Stimulated activated CD4-positive, alpha-beta T cell treated with anti-CD3 and anti-CD28 coated beads, Interleukin-4, amount 100 ng/mL, for 48 hours (primary cell): ENCODE measurements at places on chromosomes 5 and 9.

DNA sequence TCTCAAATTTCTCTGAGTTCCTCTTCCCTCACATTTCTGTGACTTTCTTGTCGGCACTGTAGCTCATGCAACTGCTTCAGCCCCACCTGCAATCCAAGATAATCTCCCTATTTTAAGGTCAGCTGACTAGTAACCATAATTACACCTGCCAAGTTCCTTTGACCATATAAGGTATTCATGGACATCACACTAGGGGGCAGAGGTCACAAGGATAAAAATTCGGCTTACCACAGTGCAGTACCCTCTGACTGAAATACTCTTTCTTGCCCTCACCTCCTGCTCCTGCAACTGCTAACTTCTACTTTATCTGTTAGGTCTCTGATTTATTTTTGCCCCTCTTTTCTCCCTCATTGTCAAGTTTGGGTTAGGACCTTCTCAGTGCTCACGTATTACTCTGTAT is 144.2 kb downstream of the GDNF start:
- DNase-seq = no peak

- no peak for DNase-seq
Observed at GRCh38 chr9:74975538-74975937, 22.8 kb upstream of the C9orf40 start.

DNA sequence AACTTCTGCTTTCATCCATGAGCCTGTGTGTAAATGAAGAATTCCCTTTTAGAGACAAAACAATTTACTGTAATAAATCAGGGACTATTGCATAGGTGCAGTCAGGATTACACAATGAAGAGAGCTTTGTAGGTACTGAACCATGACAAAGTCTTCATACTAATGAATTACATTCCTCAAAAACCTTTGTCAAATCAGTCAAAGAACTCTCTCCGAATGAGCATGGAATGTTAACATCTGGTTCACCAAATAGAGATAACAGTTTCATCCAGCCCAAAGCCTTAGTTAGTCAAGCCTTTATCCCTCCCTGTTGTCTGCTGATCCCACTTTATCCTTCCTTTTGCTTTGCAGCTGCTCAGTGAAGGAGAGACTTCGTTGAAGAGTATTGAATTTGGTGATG is 62.9 kb upstream of the DMRTA1 start:
- DNase-seq = no peak

DNA sequence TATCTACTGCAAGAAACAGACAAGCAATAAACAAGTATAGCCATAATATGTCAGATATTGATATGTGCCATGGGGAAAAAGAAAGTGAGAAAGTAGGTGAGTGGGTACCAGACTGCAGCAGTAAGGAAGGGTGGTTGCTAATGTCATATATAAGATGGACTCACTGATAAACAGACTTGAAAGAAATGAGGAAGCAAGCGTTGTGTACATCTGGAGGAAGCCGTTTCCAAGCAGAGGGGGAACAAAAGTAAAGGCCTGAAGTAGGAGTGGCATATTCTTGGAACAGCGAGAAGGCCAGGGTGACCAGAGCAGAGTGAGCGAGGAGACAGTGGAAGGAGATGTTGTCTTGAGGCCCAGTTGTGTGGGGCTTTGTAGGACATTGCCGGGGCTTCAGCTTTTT is 142.2 kb upstream of the MAP3K1 start:
- DNase-seq = no peak

DNA sequence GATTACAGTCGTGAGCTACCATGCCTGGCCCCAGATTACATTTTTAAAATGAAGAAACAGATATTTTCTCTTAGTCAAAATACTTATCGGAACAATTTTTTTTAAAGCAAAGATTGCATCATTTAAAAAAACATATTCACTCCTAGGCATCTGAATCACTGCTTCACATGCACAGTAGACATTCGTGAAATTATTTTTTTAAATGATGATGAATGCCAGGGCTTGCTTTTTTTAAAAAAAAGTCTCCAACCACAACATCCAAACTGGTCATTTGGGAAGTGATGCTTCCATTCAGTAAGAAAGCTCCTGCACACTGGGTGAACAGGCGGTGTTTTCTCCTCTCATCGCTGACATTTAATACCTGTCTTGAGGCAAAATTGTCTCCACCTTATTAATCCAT is 223.0 kb upstream of the DMRT1 start:
- DNase-seq = no peak

GRCh38 chr9:5835808-5836207 is 2.9 kb upstream of the ERMP1 start:
- DNase-seq = no peak

- no peak for DNase-seq
Observed at GRCh38 chr5:141657404-141657803, 6.2 kb upstream of the FCHSD1 start.
